ENCODE measurements at places on chromosomes 4 and X.

- no peak for DNase-seq
Measured at GRCh38 chr4:40601641-40602040, 28.0 kb downstream of the RBM47 start.

DNA sequence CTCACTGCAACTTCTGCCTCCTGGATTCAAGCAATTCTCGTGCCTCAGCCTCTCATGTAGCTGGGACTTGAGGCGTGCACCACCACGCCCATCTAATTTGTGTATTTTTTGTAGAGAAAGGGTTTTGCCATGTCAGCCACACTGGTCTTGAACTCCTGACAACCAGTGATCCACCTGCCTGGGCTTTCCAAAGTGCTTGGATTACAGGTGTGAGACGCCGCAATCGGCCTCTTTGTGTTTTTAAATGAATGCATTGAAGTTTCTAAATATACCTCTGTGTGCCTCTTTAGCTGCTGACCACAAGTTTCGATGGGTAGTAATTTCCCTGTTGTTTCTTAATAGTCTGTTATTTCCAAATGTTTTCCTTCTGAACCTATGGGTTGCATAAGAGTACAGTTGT, 765.3 kb upstream of the GRIA3 start:
- no peak for DNase-seq

DNA sequence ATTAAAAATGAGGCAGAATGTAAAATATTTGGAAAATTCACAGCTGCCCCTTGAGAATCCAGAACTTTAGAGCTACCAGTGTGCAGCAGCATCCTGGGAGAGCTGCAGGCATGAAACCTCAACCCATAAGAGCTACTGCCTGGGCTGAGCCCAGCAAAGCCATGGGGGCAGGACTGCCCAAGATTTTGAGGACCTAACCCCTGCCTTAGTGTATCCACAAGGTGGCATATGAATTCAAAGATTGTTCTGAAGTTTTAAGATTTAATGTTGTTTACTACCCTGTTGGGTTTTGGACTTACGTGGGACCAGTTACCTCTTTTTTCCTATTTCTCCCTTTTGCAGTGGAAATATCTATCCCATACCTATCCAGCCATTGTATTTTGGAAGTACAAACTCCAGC, 26.4 kb downstream of the CASP6 start:
- DNase-seq: no peak

GRCh38 chr4:138663883-138664282, 351.7 kb upstream of the NOCT start:
- no peak for DNase-seq

DNA sequence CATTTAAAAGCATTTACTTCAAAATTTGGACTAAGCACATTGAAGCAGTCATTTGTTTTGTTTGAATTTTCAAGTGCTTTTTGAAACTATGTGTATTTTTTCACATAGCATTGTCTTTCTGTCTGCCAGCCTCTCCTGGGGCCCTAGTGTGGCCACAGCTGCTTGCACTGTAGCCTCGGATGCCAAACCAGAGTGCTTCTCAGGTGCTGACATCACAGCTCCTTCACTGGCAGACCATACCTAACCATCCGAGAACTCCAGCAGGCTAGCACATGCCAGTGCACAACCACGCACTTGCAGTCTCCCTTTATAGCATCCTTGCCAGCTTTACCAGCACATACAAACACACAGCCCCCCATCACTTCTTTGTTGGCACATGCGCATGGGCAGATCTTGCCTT, 1019.7 kb downstream of the STPG2 start:
- DNase-seq: no peak

DNA sequence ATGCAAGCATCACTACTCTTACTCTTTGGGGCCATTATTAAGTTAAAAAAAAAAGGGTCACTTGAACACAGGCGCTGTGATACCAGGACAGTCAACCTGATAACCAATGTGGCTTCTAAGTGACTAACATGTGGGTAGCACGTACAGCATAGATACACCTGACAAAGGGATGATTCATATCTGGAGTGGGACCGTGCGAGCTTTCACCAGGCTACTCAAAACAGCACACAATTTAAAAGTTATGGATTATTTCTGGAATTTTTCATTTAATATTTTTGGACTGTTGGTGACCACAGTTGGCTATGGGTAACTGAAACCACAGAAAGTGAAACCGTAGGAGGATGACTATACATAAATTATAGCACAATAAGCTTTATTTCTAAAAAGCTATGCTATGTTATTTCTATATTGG, 113.8 kb upstream of the STIM2 start:
- no peak for DNase-seq

DNA sequence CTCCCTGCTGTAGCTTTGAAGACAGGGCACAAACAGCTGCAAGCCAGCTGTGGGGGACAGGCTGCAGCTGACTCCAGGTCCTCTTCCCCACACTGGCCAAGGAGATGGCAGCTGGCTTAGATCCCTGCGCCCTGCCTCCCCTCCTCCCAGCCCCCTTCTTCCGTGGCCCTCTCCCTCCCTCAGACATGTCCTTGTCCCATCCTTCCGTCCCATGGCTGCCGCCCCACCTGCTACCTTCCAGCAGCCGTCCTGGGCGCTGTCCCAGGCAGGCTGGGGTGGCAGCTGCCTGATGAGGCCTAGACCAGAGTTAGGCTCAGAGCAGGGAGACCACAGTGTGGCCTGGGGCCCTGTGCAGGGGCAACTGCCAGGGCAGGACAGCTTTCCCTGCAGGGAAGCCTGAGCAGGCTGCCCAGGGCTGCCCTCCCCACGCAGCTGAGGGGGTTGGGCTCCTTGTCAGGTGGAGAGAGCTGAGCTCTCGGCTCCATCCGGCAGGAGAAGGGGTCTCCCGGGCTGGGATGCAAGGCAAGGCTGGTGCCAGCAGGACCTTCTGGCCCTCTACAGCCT, 3.3 kb upstream of the BGN start:
- DNase-seq: no peak

GRCh38 chr4:179467878-179468277, 2025.6 kb upstream of the AGA start:
- no peak for DNase-seq

- no peak for DNase-seq
Measured at GRCh38 chr4:24589448-24589847, 5.1 kb upstream of the DHX15 start.

GRCh38 chrX:107629540-107629909, 1.2 kb downstream of the PRPS1 start:
- peak; percentile 30 for DNase-seq

GRCh38 chr4:78811034-78811433, 34.9 kb downstream of the BMP2K start:
- no peak for DNase-seq

GRCh38 chr4:88059766-88060165, 52.3 kb downstream of the PKD2 start:
- DNase-seq: no peak

- DNase-seq: no peak
Measured at GRCh38 chr4:78024085-78024484, 33.0 kb upstream of the FRAS1 start.

- DNase-seq: no peak
Measured at GRCh38 chr4:530017-530781, 31.2 kb downstream of the PIGG start.

GRCh38 chr4:186037692-186038658, 31.0 kb upstream of the TLR3 start:
- peak; percentile 81 for DNase-seq

GRCh38 chrX:153665726-153666306, 7.8 kb downstream of the PNCK start:
- no peak for DNase-seq

DNA sequence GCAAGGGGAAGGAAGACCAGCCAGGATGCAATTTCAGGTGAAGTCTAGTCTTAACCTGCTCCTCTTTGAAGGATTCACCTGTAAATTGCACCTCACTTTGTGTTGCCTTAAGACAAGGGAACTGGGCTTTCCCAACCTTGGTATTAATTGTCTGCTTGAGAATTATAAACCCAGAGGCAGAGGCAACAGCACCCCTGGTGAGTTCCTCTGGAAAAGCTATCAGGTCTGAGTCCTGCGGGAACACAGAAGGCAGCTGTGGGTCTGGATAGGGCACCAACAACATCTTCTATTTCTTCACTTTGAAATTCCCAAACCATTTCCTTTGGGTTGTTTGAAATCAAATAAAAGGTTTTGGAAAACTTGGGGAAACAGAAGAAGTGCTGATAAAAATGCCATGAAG, 109.2 kb upstream of the NPY2R start:
- DNase-seq: no peak

DNA sequence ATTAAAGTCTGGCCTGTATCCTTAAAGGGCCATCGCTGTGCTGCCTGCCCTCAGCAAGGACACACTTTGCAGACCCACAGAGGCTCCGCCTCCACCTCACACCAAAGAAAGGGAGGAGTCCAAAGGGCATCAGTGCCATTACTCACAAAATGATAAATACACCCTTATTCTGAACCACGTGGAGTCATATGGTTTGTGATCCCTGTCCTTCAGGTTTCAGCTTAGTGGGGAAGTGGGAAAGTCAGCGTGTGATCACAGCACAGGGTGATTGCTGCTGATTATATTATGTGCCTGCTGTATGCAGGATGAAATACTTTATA, 35.9 kb upstream of the MSANTD1 start:
- DNase-seq: no peak

DNA sequence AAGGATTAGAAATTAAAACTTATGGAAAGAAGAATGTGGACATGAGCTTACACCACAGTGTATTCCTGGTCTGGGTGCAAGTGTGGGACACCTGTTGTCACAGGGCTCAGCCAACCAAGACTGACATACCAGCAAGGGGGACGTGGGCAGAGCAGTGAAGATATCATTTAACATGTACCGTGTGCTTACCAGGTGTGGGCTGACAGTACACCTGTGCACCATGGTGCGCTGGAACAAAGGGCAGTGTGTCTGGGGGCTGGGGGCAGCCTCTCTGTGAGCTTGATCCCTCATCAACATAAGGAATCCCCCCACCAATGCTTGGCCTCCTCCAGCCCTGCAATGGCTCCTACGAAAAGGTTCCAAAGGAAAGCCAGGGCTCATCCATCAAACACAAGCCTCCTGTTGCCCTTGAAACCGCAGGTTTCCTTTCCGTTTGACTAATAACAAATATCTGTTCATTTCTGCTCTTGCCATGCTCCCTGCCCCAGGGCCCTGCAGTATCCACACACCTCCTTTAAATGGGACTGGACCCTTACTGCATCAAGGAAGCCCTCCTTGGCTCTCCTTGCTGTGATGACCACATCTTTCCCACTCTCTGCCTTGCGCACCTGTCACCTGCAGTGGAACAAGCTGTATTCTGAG, 16.7 kb downstream of the EVC2 start:
- no peak for DNase-seq

DNA sequence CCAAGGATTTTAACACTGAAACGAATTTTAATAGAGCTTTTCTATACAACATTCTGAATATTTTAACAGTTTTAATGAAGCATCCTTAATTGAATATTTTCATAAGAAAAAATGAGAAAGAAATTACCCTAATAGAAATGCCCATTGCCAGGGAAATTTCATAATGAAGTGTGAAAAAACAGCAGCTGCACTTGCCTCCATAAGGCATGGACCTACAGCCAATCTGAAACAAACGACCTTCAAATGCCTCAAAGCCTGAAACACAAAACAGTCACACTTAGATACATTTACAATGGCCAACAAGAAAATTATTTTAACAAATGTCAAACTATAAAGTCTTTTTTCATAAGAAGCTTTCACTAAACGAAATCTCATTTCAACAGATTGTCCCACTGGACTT, 74.4 kb downstream of the SLC9B1 start:
- no peak for DNase-seq

DNA sequence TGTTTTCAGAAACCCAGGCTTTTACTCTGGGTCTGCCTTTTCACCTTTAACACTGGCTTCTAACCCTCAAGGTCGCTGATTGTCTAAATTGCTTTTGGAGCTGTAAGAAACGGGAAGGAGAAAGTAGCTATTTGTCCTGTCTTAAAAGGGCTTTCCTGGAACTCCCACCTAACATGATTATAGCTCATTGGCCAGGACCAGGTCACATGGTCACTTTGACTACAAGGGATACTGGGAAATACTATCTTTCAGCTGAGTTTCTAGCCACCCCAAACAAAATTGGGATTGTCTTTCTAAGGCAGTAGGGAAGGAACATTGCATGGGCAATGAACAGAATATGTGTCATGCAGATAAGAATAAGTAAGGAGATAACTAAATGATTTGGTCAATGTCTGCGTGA, 106.7 kb upstream of the ARHGAP24 start:
- no peak for DNase-seq

DNA sequence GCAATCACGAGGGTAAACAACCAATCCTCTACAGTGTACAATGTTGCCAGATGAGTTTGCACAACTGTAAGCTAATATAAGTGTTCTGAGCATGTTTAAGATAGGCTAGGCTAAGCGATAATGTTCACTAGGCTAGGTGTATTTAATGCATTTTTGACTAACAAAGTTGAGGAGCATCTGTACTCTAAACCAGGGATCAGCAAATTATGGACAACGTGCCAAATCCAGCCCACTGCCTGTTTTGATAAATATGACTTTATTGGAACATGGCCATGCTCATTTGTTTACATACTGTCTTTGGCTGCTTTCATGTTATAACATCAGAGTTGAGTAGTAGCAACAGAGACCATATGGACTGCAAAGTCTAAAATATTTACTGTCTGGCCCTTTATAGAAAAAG, 46.3 kb upstream of the ARHGEF6 start:
- DNase-seq: peak; percentile 94

DNA sequence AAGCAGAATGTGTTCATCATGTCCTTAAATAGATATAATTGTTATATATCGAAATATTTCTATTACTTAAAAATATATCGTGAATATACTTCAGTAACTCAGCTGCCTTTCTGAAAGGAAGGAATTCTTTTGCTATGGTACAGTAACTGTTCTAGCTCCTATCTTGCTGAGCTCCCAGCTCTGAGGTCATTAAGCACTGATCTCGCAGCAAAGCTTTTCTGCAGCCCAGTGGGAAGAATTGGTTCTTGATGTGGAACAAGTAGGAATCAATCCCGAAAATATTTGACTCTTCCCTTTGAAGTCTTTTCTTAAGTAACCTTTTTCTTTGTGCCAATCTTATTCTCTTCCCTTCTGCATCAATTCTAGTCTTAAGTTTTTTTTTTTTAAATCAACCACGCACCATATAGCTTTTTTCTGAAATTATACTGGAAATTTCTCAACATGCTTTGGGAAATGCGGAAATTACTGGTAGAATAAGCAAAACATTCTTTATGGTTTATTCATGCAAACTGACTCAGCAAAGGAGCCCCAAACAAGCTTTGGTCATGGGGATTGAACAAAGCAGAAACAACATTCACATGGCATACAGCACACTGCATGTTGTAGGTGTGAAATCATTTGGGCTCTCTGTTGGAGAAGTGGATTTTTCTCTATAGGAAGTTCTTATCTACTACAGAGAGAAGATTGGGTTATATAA, 428.9 kb upstream of the GNPDA2 start:
- DNase-seq: no peak

- no peak for DNase-seq
Measured at GRCh38 chr4:185734214-185734613, 77.8 kb downstream of the SORBS2 start.

DNA sequence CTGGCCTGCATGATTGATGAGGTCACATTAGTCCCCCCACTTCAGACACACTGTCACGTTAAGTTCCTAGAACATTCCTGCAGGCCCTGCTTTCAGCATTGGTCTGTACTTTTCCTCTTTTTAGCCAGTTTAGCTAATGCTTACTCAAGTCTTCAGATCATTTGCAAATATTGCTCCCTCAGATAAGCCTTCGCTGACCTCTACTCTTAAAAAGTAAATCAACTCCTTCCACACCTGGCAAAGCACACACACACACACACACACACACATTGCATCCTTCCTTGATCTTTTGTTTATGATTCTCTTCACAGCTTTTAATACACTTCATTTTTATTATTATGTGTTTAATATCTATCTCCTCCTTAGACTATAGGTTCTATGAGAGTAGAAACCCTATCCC, 31.4 kb downstream of the PARM1 start:
- no peak for DNase-seq
